ENCODE measurements at places on chromosomes 1 and 21.

DNA sequence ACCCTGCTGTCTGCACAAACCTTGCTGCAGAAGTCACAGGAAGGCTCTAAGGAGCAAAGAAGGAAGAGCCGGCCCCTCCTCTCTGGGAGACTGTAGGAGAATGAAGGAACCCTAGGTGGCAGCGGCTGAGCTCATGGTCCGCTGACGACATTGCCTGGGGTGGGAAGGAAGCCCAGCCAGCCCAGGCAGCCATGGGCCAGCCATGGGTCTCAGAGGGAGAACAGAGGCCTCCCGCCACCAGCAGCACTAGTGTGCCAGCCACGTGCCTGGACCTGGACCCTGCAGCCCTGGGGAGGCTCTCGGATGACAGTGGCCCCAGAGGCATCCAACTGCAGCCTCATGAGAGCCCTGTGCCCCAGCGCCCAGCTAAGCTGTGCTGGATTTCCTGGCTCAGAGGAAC, 49.2 kb upstream of the POFUT2 start:
- no peak for DNase-seq

- DNase-seq, result no peak
Observed at GRCh38 chr1:6824665-6825368, 39.6 kb downstream of the CAMTA1 start.

- no peak for DNase-seq
Observed at GRCh38 chr1:23599125-23599524, 39.8 kb upstream of the ID3 start.

DNA sequence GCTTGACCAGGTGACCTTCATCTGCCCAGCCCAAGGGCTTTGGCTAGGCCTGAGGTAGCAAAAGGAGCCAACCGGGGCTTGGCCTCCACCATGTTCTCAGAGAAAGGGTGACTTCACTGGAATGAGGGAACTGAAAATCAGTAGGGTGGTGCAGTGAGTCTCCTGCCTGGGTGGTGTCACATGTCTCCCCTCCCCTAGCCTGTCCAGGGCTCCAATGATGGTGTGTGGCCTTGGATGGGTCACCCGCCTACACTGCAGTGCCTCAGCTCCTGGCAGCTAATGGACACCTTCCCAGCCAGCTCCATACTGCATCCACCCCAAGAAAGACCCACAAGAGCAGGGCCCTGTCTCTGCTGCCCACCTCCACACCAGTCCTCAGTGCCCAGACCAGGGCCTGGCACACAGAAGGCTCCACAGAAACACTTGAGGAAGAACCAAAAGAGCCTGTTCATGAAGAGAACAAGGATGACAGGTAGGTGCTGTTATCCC, 678.7 kb downstream of the MATN1 start:
- no peak for DNase-seq

DNA sequence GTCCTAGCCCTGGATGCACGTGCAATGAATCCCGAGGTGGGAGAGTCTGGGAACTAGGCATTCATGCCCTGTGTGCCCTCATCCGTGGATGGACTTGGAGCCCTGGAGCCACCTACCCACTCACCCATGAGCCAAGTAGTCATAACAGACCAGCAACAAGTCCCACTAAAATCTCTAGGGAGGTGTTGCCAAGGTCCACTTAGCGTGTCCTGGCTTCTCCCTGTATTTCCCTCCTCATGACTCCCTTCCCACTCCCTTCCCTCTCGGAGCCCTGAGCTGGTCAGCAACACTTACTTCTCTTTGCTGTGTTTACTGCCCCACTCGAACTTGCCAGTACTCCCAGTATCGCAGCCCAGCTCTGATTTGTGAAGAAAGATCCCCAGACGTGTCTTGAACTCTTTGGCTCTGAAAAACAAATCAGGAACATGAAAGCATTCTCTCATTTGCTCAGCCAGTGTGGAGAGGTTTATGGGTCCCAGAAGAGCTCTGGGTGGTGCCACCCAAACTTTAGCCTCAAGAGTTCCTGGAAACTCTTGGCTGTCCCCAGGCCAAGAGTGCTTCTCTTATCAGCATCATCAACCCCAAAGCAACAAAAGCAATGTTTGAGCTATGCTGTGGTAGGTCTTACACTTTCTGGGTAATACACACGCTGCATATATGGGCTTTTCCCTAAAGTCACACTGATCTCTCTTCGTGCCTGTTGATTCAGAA, 1.1 kb downstream of the RGS16 start:
- no peak for DNase-seq

DNA sequence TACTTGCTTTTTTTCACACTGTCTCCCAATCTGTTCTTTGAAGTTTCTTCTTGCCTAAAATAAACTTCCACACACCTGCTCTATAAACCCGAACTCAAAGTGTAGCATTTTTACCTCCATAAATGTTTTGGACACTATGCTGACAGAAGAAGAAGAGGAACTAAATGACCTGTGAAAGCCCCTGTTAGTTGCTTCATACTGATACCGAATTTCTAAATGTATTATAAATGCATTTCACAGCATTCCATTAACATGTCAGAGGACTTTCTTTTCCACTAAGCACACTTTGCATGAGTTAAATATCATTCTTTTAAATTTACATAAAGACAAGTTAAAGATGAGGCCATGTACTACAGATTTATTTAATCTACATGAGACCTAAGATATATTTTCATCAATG, 281.0 kb downstream of the SMYD3 start:
- no peak for DNase-seq

- DNase-seq, result no peak
Observed at GRCh38 chr1:29789221-29789909, 553.0 kb downstream of the PTPRU start.

GRCh38 chr21:45088116-45088515, 13.7 kb downstream of the ADARB1 start:
- DNase-seq, result no peak

GRCh38 chr1:15469361-15469760, 6.5 kb upstream of the CELA2B start:
- DNase-seq, result no peak

DNA sequence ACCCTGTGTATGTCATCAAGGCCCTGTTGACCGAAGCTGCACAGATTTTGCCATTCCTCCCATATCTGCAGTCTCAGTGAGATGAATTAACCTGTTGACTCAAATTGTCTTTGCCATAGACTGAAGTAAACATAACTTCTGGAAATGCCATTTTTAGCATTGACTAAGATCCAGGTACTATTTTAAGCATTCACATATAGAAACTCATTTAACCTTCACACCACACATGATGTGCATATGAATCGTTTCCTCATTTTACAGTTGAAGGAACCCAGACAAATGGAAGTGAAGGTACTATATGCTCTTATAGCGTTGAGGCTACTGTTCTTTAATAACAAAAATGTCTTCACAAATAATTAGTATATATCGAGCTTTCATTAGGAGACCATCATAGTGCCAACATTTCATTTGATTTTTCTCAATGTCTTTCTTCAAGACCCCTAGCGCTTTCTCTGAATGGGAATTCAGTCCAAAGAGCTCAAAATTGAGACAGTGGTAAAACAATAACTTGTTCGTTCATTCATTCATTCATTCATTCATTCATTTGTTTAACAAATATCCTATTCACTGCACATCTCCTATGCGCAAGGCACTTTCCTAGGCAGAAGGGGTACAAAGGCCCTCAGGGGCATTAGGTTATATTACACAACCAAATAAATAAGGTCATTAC, 444.7 kb downstream of the ADGRL2 start:
- no peak for DNase-seq

DNA sequence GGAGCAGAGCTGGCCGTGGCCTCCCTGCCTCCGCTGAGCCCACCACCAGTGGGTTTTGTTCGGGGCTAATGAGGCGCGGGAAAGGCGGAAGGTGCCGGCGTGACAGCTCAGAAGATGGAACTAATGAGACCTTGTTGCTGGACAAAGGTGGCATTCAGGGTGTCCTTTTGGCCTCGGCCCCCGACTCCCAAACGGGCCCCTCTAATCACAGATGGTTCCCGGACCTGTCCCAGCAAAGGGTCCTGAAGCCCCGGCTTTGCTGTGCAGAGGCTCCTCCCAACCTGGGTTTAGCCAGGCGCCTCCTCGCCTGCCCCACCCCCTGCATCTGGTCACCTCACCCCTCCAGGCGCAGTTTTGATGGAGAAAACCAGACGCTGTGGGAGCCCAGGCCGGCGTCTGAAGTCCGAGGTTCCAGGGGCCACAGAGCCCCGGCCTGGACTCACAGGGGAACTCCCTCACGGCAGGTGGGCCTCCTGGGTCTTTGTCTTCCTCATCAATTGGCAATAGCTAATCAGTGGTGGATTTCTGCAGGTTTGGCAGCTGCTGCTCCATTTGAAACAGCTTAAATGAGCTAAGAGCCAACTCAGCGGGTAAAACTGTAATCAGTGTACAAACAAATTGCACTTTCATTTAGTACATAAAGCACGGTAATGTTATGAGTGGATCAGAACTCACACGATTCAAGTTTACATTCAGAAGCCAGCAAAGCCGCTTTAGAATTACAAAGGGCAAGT, 44.3 kb upstream of the ADARB1 start:
- DNase-seq, result no peak

GRCh38 chr1:221174330-221174993, 295.2 kb downstream of the HLX start:
- DNase-seq, result no peak

- DNase-seq, result no peak
Observed at GRCh38 chr1:183583466-183583865, 6.8 kb downstream of the NCF2 start.

- DNase-seq, result no peak
Observed at GRCh38 chr1:156876281-156876680, 15.6 kb downstream of the NTRK1 start.

All from DMS 273 treated with DMSO at 0.1 percent for 48 hours (cell line).